ENCODE measurements at places on chromosomes 2 and 18.

DNA sequence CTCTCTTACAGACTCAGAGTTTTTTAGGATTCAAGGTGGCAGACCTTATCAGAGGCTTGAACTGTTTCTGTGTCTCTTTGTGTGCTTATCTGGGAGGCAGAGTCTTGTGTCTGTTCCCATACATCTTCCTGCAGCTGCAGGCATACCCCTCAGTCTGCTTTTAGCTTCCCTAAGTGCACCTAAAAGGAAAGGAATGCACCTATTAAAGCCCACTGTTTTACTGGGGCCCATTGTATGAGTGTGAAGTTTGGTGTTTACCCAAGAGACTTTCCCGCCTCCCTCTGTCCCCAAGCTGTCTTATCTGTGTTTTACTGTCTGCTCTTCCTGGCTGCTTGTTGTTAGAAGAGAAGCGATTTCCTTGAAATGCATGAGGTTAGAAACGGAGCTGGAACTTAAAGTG is 1757.3 kb upstream of the PIK3C3 start:
- DNase-seq: no peak

DNA sequence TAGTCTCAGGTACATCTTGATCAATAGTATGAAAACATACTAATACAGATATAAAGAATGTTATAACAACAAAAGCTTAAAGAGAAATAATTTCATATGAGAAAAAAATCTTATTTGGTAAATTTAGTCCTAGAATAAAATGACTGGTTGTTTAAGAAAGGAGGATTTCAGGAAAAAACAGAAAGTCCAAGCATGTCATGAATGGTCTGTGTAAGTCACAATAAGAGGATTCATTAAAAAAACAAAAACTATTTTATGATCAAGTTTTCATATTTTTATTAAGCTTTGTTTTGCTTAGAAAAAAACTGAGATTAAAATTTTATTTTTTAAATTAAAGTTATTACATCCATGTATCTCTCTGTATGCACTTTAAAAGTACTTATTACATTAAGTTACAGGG is 353.9 kb upstream of the SPHKAP start:
- DNase-seq: no peak

DNA sequence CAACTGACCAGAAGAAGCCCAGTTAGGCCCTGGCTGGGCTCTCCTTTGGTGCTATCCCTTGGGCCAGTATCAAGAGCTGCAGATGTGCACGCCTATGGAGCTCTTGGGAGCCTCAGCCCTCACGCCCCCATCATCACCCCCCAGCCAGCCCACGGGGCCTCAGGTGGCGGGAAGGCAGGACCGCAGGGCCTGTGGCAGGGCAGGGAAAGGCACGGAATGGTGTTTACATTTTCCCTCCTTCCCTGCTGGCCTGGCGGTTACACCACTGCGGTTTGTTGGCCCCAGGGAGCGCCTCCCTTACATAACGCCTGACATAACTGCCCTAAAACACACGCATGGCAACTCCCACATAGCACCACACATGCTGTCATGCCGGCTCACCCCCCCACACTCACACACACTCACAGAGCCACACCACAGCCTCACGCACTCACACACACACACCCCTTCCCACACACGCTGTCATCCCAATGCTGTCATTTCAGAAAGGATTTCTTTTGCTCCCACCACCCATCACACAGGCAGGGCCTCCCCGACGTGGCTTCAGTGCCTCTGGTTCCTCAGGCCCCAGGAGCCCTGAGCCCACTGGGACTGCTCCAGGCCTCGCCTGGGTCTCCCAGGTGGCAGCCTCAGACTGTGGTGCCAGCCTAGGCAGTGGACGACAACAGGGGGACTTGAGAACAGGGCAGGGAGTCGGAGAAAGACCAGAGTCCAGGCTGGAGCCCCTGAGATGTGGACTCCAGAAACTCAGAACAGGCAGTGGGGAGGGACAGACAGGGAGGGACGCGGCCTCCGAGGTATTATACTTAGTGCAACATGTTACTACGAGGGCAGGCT is 15.7 kb downstream of the ZFP36L2 start:
- no peak for DNase-seq

- no peak for DNase-seq
Measured at GRCh38 chr2:54384301-54385203, 71.6 kb upstream of the SPTBN1 start.

GRCh38 chr2:170147576-170147975 is 30.4 kb upstream of the MYO3B start:
- no peak for DNase-seq
